ENCODE measurements at places on chromosomes 2 and 18. TPM values are rescaled to one million over a fixed set of nuclear protein-coding genes. Genes with fewer than 3 reads are reported as not detected.
A peak's percentile ranks its signal among the peaks of the same experiment; 100 is the strongest.

- no peaks in the 10 kb centered on the region for H3K4me1 ChIP-seq
- no peaks in the 10 kb centered on the region for H3K36me3 ChIP-seq
- no peak overlapping the region for H3K4me3 ChIP-seq
- DNase-seq, result no peak
- H3K27me3 ChIP-seq, result peaks cover 2% of the 10 kb centered on the region
These were observed 323.4 kb upstream of the SLC14A2 start for GRCh38 chr18:45291621-45292615.

CPO gene
- not detected for total RNA-seq

DNA sequence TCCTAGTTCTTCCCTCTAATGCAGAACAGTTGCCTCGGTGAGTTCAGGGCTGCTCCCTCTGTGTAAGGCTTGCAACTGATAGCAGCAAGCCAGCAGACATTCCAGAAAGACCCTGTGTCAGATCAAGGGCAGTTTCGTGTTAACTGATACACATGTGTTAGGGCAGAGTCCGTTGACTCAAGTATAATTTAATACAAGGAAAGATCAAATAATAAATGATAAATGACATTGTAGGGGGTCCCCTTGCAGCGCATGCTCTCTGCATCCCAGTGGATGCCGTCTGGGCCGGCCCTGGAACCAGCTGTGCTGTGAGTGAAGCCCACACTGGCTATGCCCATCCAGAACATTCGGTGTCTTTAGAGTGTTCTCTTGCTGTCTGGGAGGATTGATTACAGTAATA, 180.3 kb downstream of the AGAP1 start:
- H3K27ac ChIP-seq, result no peak overlapping the region
- DNase-seq, result no peak

LYPD6B gene
- total RNA-seq, result not detected

- no peaks in the 10 kb centered on the region for H3K4me1 ChIP-seq
- no peak overlapping the region for H3K4me3 ChIP-seq
- H3K36me3 ChIP-seq, result no peaks in the 10 kb centered on the region
- H3K27me3 ChIP-seq, result no peaks in the 10 kb centered on the region
- no peak for DNase-seq
These were observed 228.1 kb upstream of the PXDN start for GRCh38 chr2:1972422-1972821.

UBE2F gene
- 50.7 TPM for total RNA-seq

TET3 gene
- 10.5 TPM for total RNA-seq

SERPINB10 gene
- not detected for total RNA-seq

DNA sequence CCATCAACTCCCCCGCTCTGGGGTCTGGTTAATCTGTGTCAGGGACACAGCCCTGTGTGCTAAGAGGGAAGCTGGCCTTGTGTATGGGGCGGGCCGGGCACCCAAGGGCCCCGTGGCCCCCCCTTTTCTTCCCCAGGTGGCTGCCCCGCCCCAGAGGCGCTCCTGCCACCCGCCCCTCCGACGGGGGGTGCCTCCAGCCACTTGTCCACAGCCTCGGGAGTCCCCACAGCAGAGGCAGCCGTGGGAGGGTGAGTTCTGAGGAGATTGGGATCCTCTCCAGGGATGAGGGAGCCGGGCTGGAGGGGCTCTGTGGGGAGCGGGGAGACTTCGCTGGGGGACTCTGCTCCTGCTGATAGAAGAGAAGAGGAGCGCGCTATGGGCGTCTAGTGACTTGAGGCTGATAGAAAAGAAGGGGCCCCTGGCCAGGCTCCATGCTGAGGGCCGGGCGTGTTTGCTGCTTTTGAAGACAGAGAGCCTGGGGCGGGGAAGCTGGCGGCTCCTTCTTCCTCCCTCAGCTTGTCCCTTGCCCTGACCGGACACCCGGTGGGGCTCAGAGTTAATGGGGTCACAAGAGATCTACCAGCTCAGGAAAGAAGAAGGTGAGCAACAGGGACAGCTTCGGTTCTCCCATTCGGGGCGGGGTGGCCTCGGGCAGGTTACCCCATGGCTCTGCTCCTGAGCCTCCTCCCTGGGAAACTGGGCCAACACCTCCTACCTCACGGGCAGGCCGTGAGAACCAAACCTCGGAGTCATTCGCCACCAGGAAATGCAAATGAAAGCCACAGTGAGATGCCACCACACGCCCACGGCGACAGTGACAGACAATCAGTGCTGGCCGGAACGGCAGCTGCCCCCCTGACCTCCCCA, 89.4 kb upstream of the TAF1B start:
- H3K27me3 ChIP-seq, result no peaks in the 10 kb centered on the region
- DNase-seq, result peak; percentile 89
- H3K4me3 ChIP-seq, result peak overlapping the region; percentile 68

MC5R gene
- not detected for total RNA-seq

GALR1 gene
- not detected for total RNA-seq

PDE1A gene
- total RNA-seq, result not detected

DNA sequence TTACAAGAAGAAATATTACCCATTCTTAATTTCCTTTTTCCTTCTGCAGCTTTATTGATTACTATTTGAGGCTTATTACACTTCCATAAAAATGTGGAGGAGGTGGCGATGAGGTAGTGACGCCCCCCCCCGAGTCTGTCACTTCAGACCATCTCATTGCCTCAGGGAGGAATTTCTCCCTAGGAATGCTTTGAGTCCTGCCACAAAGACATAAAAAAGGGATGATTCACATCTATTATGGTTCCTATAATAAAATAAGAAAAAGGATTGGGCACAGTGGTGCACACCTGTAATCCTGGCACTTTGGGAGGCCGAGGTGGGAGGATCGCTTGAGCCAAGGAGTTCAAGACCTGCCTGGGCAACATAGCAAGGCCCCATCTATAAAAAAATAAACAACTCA, 93.7 kb downstream of the AOX1 start:
- H3K4me3 ChIP-seq, result no peak overlapping the region
- no peaks in the 10 kb centered on the region for H3K36me3 ChIP-seq
- H3K4me1 ChIP-seq, result no peaks in the 10 kb centered on the region
- no peak overlapping the region for H3K27ac ChIP-seq
- DNase-seq, result no peak
- peaks cover 3% of the 10 kb centered on the region for H3K27me3 ChIP-seq

GRCh38 chr2:106158871-106159270, 35.2 kb downstream of the UXS1 start:
- peak; percentile 57 for DNase-seq
- peaks cover 42% of the 10 kb centered on the region for H3K36me3 ChIP-seq
- peak overlapping the region; percentile 80 for H3K4me3 ChIP-seq
- H3K27me3 ChIP-seq, result no peaks in the 10 kb centered on the region

DNA sequence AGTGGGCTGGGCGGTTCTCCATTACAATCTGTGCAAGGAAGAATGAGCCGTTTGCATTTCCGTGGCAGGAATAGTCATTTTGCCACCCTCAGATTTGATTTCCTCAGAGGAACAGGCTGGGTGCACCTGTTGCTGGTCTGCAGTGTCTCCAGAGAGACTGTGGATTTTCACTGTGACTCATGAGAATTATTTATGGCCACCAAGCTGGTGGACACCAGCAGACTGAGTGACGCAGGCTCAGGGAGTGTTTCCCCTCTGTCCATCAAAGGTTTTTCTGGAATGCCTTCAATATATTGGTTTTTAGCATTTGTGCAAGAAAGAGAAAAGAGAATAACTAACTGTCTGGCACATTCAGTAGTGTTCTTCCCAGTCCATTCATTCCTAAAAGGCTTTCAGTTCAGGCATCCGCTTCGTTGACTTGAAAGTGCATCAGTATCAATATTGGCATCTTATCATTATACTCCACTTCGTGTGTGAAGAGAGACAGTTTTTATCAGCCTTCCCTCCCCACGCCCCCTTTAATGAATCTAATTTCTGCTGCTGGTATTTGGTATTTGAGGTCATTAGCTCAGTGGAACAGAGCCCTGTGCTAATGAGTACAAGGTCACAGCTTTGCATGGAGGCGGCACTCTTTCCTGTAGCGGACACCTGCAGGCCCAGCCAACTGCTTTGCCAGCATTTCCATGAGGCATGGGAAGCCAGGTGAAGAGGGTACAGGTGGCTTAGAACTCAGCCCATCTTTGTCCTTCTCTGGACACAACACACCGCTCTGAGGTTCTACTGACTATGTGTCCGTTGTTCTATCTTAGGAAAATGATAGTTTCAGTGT, 39.9 kb downstream of the PRKCE start:
- no peak for DNase-seq
- no peaks in the 10 kb centered on the region for H3K36me3 ChIP-seq
- H3K27me3 ChIP-seq, result no peaks in the 10 kb centered on the region
- H3K4me3 ChIP-seq, result no peak overlapping the region
- H3K27ac ChIP-seq, result no peak overlapping the region
- peaks cover 2% of the 10 kb centered on the region for H3K4me1 ChIP-seq

DNA sequence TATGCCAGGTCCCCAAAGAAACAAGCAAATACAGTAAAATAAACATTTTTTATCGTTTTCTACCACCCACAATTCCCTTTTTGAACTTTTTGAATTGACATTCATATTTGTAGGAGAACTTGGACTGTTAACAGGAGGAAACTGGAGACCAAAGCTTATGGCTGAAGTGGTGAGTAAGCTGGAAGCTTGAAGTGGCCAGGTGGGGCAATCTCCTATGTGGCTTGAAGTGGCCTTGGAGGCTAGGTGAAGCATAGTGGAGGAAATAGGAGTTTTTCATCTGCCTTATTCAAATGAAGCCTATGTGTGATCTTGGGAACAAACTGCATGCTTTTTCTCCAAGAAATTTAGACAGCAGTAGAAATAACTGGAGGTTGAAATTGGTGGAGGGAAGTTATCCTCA, 962.9 kb upstream of the FANCL start:
- H3K27me3 ChIP-seq, result no peaks in the 10 kb centered on the region
- H3K36me3 ChIP-seq, result no peaks in the 10 kb centered on the region

RTKN gene
- 1.6 TPM for total RNA-seq

TMEM200C gene
- not detected for total RNA-seq

- H3K4me1 ChIP-seq, result peaks cover 91% of the 10 kb centered on the region
- no peak overlapping the region for H3K27ac ChIP-seq
- peaks cover 51% of the 10 kb centered on the region for H3K36me3 ChIP-seq
- no peak overlapping the region for H3K4me3 ChIP-seq
- DNase-seq, result no peak
These were observed 33.1 kb downstream of the DNMT3A start for GRCh38 chr2:25308599-25308998.

GRCh38 chr2:9762164-9762563, 81.1 kb upstream of the TAF1B start:
- H3K36me3 ChIP-seq, result no peaks in the 10 kb centered on the region
- H3K27ac ChIP-seq, result no peak overlapping the region
- H3K4me1 ChIP-seq, result peaks cover 52% of the 10 kb centered on the region
- H3K4me3 ChIP-seq, result no peak overlapping the region
- H3K27me3 ChIP-seq, result no peaks in the 10 kb centered on the region

DNA sequence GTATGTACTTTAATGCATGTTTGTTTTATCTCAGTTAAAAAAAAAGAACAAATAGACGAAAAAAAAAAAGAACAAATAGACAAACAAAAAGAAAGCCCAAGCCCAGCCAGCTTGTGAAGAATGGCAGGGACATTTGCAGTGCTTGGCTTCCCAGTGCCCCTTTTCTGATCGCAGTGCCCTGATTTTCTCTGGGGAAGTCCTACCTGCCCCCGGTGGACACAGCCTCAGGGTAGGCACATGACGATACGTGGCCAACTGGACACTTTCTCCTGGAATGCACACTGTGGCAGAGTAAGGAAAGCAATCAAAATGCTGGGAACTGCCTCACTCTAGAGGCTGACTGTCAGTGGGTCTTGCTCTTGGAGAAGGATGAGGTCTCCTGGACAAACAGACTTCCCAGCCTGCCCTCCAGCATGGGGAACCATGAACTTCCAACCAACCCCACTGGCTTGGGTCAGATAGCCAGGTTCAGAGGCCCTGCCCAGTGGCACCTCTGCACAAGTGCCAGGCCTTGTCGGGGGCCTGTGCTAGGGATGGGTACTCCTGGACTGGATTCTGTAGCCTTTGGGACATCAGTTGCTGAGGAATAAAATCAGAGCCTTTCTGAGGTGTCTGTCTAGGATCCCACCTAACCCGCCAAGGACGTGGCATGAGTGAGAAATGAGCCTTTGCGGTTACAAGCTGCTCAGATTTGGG, 76.7 kb downstream of the INHBB start:
- no peak overlapping the region for H3K4me3 ChIP-seq
- no peak for DNase-seq
- no peaks in the 10 kb centered on the region for H3K36me3 ChIP-seq
- H3K4me1 ChIP-seq, result no peaks in the 10 kb centered on the region
- peaks cover 8% of the 10 kb centered on the region for H3K27me3 ChIP-seq

DNA sequence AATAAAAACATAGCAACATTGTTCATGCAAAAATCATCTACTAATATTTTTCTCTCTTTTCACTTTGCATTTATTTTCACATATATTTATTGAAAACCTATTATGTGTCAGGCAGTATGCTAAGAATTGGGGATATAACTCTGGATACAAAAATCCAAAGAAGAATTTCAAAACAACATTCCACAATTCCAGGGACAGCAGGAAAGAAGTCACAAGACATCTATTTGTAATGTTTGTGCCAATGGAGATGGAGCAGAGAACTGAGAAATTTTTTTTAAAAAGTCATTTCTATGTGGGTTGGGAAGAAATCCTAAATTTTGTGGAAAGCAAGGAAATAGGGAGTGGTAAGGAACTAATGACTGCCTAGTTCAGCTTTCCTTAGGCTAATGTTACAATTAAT, 128.6 kb upstream of the TLK1 start:
- H3K27me3 ChIP-seq, result no peaks in the 10 kb centered on the region
- H3K36me3 ChIP-seq, result no peaks in the 10 kb centered on the region
- no peak overlapping the region for H3K4me3 ChIP-seq
- DNase-seq, result no peak
- no peaks in the 10 kb centered on the region for H3K4me1 ChIP-seq

GRCh38 chr2:109305490-109306167, 176.6 kb downstream of the SH3RF3 start:
- H3K27ac ChIP-seq, result no peak overlapping the region
- H3K27me3 ChIP-seq, result no peaks in the 10 kb centered on the region
- H3K36me3 ChIP-seq, result no peaks in the 10 kb centered on the region

DNA sequence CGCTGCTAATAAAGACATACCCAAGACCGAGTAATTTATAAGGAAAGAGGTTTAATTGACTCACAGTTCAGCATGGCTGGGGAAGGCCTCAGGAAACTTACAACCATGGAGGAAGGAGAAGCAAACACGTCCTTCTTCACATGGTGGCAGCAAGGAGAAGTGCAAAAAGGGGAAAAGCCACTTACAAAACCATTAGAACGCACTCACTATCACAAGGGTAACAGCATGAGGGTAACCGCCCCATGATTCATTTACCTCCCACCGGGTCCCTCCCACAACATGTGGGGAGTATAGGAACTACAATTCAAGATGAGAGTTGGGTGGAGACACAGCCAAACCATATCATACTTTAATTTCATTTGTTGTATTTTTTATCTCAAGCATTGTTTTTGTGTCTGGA, 67.5 kb downstream of the ATP9B start:
- H3K27ac ChIP-seq, result no peak overlapping the region
- no peak for DNase-seq
- H3K4me3 ChIP-seq, result no peak overlapping the region
- H3K4me1 ChIP-seq, result peaks cover 4% of the 10 kb centered on the region
- peaks cover 25% of the 10 kb centered on the region for H3K36me3 ChIP-seq

SPR gene
- total RNA-seq, result 8.5 TPM

DNA sequence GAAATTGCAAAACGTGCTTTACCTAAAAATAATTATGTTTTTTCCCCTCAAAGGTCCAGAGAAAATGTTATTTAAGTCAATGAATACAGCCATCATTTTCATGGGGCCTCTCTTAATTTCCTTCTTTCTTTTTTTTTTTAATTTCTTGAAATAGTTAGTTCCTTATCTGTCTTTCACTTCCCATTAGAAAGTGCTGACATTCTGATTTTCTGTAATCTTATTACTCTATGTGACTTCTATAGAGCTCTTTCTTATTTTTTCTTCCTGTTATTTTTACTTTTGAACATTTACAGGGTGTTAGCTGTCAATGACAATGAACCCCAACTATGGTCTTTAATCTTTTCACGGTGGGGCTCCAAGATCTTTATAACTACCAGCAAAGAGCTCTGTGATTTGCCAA, 30.0 kb downstream of the CTLA4 start:
- H3K36me3 ChIP-seq, result peaks cover 17% of the 10 kb centered on the region
- DNase-seq, result no peak
- peak overlapping the region; percentile 30 for H3K27ac ChIP-seq
- H3K27me3 ChIP-seq, result no peaks in the 10 kb centered on the region
